ENCODE measurements at places on chromosomes 2 and 18. TPM values are rescaled to one million over a fixed set of nuclear protein-coding genes. Genes with fewer than 3 reads are reported as not detected.

IAH1 gene
- 47.6 TPM for polyA plus RNA-seq

FAM117B gene
- polyA plus RNA-seq, result 29.4 TPM

RNF138 gene
- 52.3 TPM for polyA plus RNA-seq

FASTKD1 gene
- polyA plus RNA-seq, result 29.3 TPM

PTPRM gene
- polyA plus RNA-seq, result 83.7 TPM

GIGYF2 gene
- 61.6 TPM for polyA plus RNA-seq

RTTN gene
- 15.9 TPM for polyA plus RNA-seq

RBM45 gene
- polyA plus RNA-seq, result 18.5 TPM

AMER3 gene
- polyA plus RNA-seq, result 0.03 TPM

GRCh38 chr2:28736034-28736433, 15.6 kb upstream of the PPP1CB start:
- no peak for DNase-seq

DNA sequence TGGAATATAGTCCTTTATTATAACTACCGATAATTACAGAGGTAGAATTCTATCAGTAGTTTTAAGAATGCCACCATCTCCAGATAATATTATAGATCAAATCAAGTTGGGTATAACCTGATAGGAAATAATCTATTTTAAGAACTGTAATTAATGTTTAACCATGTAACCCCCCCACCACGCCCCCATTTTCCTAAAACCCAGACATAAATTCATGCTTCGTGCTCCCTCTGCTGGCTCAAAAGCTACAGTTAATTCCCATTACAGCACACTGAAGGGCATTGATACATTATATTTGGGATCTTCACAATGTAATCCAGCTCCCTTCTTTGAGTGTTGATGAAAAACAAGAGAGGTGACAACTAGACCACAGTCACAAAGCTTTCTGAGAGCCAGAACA, 228.0 kb upstream of the SMAD7 start:
- DNase-seq, result no peak

DNA sequence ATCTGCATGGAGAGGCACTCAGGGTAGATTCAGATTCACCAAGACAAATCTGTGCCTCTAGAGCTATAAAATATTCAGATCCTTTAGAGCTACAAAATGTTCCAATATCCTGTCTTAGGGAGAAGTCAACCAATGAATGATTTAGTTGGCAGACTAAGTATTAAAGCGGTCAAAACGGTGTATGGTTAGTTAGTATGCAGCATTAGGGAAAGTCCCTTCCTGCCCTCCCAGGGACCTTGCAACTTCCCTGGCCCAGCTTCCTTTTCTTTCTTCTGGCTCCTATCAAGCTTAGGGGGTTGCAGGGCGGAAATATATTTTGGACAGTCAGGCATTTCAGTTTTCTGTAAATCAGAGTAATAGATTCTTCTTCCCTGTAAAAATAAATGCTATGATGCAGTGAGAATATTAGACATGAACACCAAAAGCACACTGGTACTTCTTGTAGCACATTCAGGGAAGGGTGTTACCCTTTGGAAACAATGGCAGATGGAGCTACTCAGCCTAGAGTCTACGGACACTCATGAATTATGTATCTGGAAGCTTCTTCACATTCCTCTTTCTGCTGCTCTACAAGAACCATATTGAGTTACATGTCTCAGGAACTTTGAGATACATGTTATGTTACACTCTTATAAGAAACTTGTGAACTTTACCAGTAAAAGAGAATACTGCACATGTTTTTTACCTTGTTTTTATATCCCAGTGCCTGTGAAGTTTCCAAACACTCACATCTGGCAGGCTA, 45.7 kb downstream of the CCDC93 start:
- DNase-seq, result peak; percentile 33

- no peak for DNase-seq
Measured at GRCh38 chr18:12274793-12275192, 20.6 kb downstream of the CIDEA start.

- no peak for DNase-seq
Measured at GRCh38 chr2:191145769-191146471, 4.9 kb downstream of the STAT4 start.

DNA sequence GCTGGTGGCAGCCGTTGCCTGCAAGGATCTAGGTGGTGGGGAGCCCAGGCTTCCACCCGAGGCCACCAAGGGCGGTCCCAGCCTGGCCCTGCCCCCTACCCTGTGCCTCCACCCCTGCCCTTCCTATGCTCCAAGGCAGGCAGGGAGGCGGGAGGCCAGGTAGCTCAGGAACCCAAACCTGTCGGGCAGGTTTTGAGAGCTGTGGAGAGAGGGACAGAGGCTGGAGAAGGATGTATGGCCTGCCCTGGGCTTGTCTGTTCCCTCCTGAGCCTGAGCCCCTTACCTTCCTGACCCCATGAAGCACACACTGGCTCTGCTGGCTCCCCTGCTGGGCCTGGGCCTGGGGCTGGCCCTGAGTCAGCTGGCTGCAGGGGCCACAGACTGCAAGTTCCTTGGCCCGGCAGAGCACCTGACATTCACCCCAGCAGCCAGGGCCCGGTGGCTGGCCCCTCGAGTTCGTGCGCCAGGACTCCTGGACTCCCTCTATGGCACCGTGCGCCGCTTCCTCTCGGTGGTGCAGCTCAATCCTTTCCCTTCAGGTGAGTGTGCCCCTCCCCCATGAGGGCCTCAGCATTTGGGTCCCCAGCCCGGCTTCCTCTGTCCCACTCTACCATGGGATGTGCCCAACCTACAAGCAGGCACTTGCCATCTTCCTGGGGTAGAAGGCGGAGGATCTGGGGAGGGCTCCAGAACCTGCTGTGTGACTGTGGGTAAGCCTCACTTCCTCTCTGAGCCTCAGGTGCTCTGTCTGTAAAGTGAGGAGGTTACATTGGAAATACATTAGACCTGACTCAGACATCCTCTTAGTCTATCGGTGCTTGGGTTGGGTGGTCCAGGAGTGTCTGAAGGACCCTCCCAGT, at the start of gene PROM2:
Gene PROM2, plus strand, starts transcription at position 159 of the 860 bp plus-strand sequence. Its CDS starts 137 bp downstream, at position 296.
- peak; percentile 76 for DNase-seq

DNA sequence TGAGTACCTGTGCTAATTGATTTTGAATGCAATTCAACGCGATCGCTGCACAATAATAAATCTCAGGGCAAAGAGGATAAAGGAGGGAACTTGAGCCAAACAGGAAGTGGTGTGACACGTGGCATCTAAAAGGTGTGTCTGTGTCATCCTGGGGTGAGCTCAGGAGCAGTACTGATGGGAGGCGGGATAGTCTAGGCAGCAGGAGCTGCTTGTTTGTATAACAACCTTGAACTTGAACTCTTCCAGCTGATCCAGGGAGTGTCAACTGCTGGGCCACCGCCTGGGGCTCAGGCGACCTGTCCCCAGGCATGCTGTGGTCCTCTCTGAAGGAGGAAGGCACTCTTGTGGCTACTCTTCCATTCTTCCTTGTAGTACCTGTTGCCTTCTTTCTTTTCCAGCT, 61.2 kb downstream of the BOD1L2 start:
- DNase-seq, result no peak

DNA sequence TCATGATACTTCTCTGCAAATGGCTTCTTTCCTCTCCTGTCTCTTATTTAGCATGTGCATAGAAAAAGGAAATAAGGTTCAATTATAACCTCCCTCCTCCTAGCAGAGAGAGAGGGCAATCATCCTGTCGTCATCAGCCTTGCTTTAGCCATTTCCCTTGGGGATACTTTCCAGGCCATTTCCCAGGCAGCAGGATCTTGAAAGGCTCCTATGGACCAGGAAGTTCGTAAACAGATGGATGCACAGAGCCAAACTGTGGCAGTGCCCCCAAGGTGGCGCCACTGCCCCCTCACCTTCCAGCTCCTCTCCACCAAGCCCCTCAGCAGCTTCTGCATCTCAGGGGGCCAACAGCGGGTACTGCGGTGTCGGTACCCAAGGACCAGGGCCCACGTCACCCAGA, 157.4 kb downstream of the DTNA start:
- DNase-seq, result no peak

DNA sequence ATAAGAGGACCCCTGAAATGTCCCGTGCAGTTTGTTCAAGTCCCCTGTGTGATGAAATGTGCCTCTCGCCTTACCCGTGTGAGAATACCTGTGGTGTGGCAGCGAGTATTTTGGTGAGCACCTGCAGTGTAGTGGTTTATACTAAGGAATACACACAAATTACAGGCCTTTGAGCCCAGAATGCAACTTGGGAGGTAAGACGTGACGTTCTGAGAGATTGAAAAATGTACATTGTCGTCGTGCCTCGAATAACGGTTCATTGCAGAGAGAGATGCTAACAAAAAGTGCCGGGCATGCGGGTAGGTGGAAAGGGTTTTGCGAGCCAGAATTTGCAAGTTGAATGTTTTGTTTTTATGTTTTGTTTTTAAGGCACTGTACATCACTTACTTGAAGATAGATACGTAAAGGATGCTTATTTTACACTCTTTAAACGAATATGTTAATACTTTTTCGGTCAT, 867 bp downstream of the RBBP8 start:
- DNase-seq, result no peak

GRCh38 chr2:85245891-85246290, 81.9 kb downstream of the TGOLN2 start:
- no peak for DNase-seq

DNA sequence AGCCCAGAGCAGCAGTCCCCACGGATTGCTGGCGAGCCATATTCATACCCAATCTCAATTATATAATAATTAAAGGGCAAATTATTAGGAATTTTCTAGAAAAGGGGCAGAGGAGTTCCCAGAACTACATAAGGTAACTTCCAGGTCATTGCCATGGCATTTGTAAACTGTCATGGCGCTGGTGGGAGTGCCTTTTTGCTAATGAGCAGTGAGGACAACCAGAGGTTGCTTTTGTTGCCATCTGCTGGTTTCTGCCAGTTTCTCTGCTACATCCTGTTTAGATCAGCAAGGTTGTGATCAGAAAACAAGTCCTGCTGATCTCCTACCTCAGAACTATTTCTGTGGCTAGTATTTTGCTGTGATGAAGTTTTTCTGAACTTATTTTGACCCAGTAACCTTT, 159.8 kb upstream of the PIEZO2 start:
- DNase-seq, result no peak

- DNase-seq, result no peak
Measured at GRCh38 chr2:141062031-141062430, 1068.8 kb downstream of the LRP1B start.

- DNase-seq, result no peak
Measured at GRCh38 chr18:59323931-59324622, 5.6 kb upstream of the CPLX4 start.

DNA sequence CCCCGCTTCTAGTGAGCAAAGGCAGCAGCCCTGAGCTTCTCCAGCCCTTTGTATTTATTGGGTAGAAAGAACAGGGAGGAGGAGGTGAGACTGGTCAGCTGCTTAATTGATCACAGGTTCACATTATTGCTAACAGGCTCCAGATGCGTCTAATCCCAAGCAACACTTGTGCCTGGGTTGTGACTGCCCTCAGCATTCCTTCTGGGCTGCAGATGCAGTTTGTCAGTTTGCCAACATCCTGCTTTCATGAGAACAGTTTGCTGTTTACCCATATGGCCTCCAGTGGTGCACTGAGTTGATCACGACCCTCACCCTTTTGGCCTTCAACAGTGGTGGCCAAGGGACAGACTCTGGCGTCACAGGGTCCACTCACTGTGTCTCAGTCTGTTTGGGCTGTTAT, 159.5 kb upstream of the ZNF516 start:
- no peak for DNase-seq

GRCh38 chr18:25535495-25535894, 183.5 kb upstream of the ZNF521 start:
- DNase-seq, result no peak

DNA sequence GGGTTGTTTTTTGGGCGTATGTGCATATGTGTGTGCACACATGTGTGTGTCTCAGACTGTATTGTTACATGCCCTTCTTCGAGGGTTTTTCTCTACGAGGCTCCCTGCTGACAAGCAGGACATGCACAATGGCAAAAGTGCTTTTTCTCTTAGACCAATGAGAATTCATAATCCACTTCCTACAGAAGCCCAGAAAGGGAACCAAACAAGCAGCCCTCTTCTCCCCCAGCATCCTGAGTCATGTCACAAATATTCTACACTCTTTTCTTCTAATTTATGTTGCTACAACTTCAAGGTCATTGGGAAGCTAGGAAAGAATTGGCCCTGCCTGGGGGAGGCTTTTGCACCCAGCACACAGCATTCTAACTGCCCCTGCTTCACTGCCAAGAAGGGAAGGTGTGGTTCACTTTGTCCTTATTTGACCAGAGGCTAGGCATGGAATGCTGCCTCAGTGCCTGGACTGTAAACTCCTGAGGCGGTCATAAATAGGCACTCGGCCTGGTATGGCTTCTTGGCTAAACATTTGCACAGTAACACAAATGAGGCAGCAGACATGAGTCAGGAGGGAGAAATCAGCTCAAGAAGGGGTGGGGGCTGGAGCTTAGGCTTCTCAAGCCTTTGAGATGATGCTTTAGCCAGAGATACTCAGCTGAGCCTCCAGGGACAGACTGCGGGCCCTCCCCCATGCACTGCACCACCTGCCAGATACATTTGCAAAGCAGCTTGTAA, 92.7 kb upstream of the KLF7 start:
- no peak for DNase-seq

All from renal pelvis (tissue), 12 donors.